Progenitor cell of endocrine pancreas (in vitro differentiated cells): ENCODE measurements at places on chromosomes 1 and 21. TPM values are rescaled to one million over a fixed set of nuclear protein-coding genes. Genes with fewer than 3 reads are reported as not detected.

GRCh38 chr1:177048314-177049069, 116.0 kb downstream of the ASTN1 start:
- no peak overlapping the region for H3K4me3 ChIP-seq
- no peaks in the 10 kb centered on the region for H3K36me3 ChIP-seq
- peaks cover 27% of the 10 kb centered on the region for H3K27me3 ChIP-seq

GRCh38 chr1:166368030-166368429, 201.2 kb upstream of the FAM78B start:
- no peak for DNase-seq
- H3K27me3 ChIP-seq = no peaks in the 10 kb centered on the region
- no peaks in the 10 kb centered on the region for H3K4me1 ChIP-seq
- no peak overlapping the region for H3K4me3 ChIP-seq
- H3K36me3 ChIP-seq = no peaks in the 10 kb centered on the region

- H3K4me3 ChIP-seq = no peak overlapping the region
- no peaks in the 10 kb centered on the region for H3K27me3 ChIP-seq
- H3K27ac ChIP-seq = peak overlapping the region; percentile 29
Measured at GRCh38 chr1:94755675-94756074, 64.5 kb upstream of the SLC44A3 start.

DNA sequence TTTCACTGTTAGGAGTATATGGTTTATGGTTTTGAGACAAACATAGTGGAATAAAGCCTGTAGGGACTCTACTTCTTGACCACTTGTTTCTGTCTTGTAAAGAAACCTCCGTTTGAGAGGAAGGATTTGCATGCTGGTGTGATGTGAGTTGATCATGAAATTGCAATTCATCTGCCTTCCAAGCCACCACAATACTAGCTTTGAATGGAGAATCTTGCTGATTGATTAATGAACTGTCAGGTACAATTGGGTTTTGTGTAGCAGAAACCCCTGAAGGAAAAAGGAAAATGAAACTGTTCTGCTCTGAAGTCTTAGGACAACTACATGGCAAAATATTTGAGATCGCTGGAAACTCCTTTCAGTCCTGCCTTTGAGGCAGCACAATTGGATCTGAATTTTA, 90.7 kb downstream of the VPS13D start:
- H3K4me1 ChIP-seq = peaks cover 35% of the 10 kb centered on the region
- H3K27ac ChIP-seq = peak overlapping the region; percentile 80
- no peak overlapping the region for H3K4me3 ChIP-seq
- no peaks in the 10 kb centered on the region for H3K27me3 ChIP-seq

GRCh38 chr21:27741736-27742135, 774.8 kb upstream of the ADAMTS5 start:
- no peak for DNase-seq
- H3K27me3 ChIP-seq = no peaks in the 10 kb centered on the region
- H3K4me3 ChIP-seq = no peak overlapping the region
- H3K36me3 ChIP-seq = no peaks in the 10 kb centered on the region
- no peaks in the 10 kb centered on the region for H3K4me1 ChIP-seq

- peak overlapping the region; percentile 12 for H3K4me3 ChIP-seq
- H3K4me1 ChIP-seq = peaks cover 42% of the 10 kb centered on the region
- DNase-seq = no peak
Measured at GRCh38 chr1:214505134-214505533, 46.3 kb downstream of the PTPN14 start.

- peaks cover 22% of the 10 kb centered on the region for H3K36me3 ChIP-seq
- no peak overlapping the region for H3K4me3 ChIP-seq
- H3K27me3 ChIP-seq = no peaks in the 10 kb centered on the region
- H3K4me1 ChIP-seq = peaks cover 20% of the 10 kb centered on the region
Measured at GRCh38 chr1:169271098-169271497, 96.5 kb downstream of the NME7 start.

DNA sequence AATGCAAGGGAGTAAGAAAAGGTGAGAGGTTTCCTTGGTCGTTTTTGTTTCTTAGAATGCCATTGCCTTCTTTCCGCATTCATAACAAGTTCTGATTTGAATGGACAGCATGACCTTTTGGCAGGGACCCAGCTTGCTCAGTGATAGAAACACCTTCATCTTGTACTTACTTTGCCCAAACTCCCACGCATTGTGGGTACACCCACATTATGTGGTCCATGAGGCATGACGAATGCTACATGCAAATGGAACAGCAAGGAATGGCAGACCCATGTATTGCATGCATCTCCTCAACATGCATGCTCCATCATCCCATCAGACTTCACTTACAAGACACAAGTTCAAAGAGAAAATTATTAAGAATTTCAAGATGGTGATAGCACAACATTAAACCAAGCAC, 102.8 kb downstream of the CDC7 start:
- H3K4me1 ChIP-seq = no peaks in the 10 kb centered on the region
- peaks cover 6% of the 10 kb centered on the region for H3K27me3 ChIP-seq

DNA sequence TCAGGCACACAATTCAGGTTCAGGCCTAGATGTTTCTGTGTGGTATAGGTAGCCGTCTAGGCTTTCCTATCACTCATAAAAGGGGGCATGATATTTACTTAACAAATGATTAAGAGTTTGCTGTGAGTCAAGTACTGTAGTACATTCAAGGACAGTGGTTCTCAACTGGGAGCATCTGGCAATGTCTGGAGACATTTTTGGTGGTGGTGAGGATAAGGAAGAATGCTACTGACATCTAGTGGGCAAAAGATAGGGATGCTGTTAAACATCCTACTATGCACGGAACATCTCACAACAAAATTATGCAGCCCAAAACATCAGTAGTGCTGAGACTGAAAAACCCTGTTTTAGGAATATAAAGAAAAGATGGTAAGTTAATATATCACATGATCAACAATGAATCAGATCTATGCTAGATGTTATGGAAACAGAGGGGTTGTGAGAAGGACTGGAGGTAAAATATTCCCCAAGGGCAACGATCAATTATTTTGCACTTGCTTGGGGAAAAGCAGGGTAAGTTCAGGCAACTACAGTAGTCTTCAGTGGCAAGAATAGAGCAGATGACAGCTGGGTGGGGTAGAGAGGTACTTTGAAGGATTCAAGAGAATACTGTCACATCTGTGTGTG, 4.9 kb downstream of the DNTTIP2 start:
- H3K36me3 ChIP-seq = peaks cover 28% of the 10 kb centered on the region
- DNase-seq = no peak
- H3K4me3 ChIP-seq = no peak overlapping the region
- no peaks in the 10 kb centered on the region for H3K27me3 ChIP-seq
- H3K27ac ChIP-seq = no peak overlapping the region

GRCh38 chr1:233673947-233674431, 60.1 kb downstream of the KCNK1 start:
- peaks cover 14% of the 10 kb centered on the region for H3K4me1 ChIP-seq
- peaks cover 26% of the 10 kb centered on the region for H3K36me3 ChIP-seq
- no peak overlapping the region for H3K4me3 ChIP-seq
- no peak overlapping the region for H3K27ac ChIP-seq

DNA sequence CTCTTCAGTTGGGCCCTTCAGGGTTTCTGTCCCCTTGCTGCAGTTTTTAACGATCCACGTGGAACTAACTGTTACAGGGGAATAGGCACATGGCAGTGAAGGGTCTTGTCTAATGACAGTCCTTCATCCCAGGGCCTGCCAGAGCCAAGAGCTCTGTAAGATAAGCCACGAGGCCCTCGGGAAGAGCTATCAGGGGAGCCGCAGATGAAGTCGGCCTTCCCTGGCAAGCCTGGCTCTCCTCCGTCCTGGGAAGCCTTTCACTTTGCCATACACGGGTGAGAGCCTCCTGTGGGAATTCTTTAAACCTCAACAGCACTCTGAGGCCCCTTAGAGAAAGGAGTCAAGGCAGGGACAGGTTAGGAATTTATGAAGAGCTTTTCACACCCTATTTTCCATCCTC, 29.0 kb downstream of the ACP6 start:
- H3K27ac ChIP-seq = no peak overlapping the region
- no peak for DNase-seq
- no peaks in the 10 kb centered on the region for H3K4me1 ChIP-seq
- H3K4me3 ChIP-seq = no peak overlapping the region
- H3K27me3 ChIP-seq = no peaks in the 10 kb centered on the region
- peaks cover 13% of the 10 kb centered on the region for H3K36me3 ChIP-seq

DNA sequence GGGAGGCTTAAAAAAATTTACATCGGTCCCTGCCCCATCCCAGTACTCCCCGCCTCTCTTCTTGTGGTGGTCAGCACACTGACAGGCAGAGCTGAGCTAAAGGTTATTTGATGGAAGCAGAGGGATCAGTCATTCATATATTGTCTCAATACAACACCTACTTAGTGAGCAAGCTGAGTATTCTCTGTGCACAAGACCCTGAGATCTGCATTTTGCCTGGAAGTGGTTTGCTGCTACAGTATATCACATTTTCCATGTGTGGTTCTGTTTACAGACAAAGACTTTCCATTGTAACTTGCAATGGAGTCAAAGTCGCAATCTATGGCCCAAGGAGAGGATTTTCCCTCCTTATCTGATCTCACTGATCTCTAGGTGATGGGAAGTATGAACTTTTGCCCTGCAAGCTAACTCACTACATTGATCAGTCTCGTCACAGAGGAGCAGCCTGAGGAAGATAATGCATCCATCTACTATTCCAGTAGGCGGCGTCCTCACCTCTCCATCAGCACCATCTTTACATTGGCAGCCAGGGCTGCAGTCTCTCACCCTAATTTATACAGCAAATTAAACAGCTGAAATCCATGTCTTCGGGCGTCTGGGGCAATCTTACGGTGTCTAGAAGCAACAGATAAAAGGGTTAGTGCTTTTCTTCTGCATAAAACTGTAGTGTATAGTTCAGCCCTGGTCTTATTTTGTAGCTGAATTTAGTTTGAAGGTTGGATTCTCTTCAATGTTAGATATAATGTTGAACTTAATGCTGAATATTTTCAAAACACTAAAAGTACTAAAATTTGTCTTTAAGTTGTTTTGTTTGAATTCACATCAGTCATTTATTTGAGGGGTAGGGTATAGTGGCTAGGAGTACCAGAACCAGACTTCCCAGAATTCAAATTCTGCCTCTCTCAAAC, 3.2 kb upstream of the TRAF5 start:
- H3K27ac ChIP-seq = no peak overlapping the region
- DNase-seq = no peak
- no peak overlapping the region for H3K4me3 ChIP-seq
- H3K27me3 ChIP-seq = peaks cover 34% of the 10 kb centered on the region
- H3K36me3 ChIP-seq = no peaks in the 10 kb centered on the region

DNA sequence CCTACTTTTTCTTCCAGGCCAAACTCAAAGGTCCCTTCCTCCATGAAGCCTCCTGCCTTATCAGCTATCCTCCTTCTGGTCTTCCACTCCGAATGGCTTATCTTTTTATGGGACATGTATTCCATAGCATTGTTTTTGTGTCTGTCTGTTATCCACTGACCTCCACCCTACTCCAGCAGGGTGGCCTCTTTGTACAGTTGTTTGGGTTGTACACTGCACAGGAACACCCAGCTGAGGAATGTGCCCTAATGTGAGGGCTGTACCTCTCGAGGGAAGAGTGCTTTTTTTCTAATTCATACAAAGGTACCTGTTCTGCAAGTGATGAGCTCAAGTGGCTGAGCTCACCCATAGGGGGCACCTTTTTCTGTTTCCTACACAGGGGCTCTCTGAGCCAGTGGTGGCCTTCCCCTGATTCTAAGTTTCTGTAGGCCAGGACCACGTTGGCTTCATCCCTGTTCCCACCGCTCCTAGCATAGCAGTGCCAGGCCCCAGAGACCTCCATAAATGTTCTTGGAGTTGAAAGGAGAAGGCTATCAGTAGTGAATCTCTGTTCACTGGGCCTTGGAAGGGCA, 108.2 kb downstream of the FOXD2 start:
- H3K4me1 ChIP-seq = peaks cover 11% of the 10 kb centered on the region
- no peaks in the 10 kb centered on the region for H3K36me3 ChIP-seq
- no peak overlapping the region for H3K4me3 ChIP-seq
- peaks cover 54% of the 10 kb centered on the region for H3K27me3 ChIP-seq
- DNase-seq = no peak

DNA sequence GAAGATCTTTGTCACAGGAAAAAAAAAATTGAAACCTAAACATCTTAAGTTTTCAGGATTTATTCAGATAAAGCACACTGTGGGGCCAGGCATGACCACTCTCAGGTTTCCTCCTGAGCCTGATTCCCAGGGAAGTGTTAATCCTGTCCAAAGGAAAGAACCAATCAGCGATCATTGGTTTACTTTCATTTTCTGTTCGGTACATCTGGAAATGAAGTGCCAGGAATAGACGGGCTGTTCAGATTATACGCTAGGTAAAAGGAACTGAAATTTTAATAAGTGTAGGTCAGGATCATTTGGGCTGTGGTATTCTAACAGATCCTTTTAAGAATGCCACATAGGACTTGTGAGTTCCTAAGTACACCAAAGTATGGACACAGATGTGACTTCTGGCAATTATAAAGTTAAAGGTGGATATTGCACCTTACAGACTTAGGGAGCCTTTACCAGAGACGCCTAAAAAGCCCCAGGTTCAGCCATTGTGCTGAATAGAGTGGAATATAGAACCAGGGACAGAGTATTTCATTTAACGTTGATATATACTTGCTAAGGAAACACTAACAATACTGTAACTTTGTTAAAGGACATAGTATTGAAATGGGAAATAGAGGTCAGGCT, 9.3 kb upstream of the CACYBP start:
- H3K27me3 ChIP-seq = no peaks in the 10 kb centered on the region
- DNase-seq = no peak
- no peak overlapping the region for H3K27ac ChIP-seq
- peaks cover 10% of the 10 kb centered on the region for H3K36me3 ChIP-seq
- no peak overlapping the region for H3K4me3 ChIP-seq
- peaks cover 2% of the 10 kb centered on the region for H3K4me1 ChIP-seq

DNA sequence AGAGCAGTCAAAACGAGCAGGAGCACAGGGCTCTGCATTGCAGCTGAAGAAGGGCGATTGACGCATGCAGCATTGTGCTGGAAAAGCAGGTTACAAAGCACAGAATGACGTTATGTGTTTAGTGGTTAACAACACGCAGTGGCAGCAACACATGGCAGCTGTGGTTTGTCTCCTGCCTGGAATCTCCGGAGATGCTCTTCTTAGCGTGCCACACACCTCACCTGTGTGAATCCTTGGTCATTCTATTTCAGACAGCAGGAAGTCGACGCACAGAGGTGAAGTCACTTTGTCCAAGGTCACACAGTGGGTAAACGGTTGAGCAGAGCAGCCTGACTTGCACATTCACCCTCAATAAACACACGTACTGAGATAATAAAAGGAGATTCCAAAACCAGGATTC, 14.7 kb downstream of the OBSCN start:
- no peak overlapping the region for H3K27ac ChIP-seq
- DNase-seq = no peak
- no peak overlapping the region for H3K4me3 ChIP-seq
- H3K4me1 ChIP-seq = no peaks in the 10 kb centered on the region

OR2T2 gene
- not detected in 2 replicates for total RNA-seq

GNG4 gene
- total RNA-seq = 19.6 and 26.7 TPM in 2 replicates

RHCE gene
- not detected in 2 replicates for total RNA-seq

GRHL3 gene
- total RNA-seq = 4.9 and 5.7 TPM in 2 replicates

CLCA4 gene
- total RNA-seq = not detected in 2 replicates

SERBP1 gene
- 265 and 268 TPM in 2 replicates for total RNA-seq

SPRR5 gene
- total RNA-seq = not detected in 2 replicates

RNU1-2 gene
- 3,923 and 3,957 TPM in 2 replicates for total RNA-seq

CHI3L2 gene
- total RNA-seq = not detected in 2 replicates

C1orf115 gene
- total RNA-seq = 9.7 and 9.8 TPM in 2 replicates

TGFB2 gene
- 26.4 and 27.9 TPM in 2 replicates for total RNA-seq

LRRC38 gene
- not detected in 2 replicates for total RNA-seq

LRRC39 gene
- 1.1 and 1.8 TPM in 2 replicates for total RNA-seq

SDCCAG8 gene
- 31.6 and 38.9 TPM in 2 replicates for total RNA-seq

FLG gene
- not detected in 2 replicates for total RNA-seq

ERG gene
- total RNA-seq = not detected in 2 replicates
